ENCODE measurements at places on chromosomes 5 and 9.

DNA sequence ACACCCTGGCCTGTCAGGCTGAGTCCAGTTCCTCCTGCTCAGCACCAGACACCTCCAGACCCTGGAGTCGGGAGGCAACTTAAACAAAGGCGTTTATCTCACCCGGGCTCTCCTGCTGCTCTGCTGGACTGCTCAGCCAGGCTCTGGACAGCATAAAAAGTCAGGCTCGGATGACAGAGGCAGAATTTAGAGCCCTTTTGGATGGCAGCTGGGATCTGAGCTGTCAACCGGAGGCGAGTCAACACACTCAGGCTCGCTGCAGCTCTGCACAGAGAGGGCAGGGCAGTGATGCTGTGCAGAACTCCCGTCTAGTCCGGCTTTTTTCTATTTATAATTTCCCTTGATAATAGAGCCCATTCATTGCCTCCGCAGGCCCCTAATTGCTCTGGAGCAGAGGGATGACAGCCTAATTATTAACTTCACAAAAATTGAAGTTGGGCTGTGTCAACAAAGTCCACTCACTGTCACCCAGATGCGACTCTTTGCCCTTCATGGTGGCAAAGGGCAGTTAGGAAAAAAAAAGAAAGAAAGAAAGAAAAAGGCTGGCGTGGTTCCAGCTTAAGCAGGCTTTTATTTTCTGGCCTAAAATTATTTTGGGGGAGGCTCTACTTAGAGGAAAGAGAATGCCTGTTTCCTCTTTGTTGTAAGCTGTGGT, 37.6 kb downstream of the STC2 start:
- no peak for DNase-seq

DNA sequence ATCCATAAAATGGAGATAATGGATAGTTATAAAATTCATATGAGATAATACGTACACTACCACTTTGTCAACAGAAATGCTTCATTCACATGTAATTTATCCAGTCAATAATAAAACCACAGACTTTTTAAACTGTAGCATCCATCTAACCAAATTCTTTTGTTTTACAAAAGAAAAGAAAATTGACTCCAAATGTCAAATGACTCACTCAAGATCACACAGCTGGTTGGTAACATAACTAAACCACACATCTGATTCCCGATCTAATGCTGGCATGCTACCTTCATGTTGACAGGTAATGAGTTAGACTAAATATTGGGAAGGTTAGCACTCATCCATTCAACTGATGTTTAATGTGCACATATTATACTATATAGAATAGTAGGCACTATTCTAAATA, 4.9 kb downstream of the FRMD3 start:
- DNase-seq: no peak

GRCh38 chr5:1039210-1039548, 30.6 kb downstream of the NKD2 start:
- no peak for DNase-seq

GRCh38 chr9:77133011-77133410, 44.3 kb upstream of the VPS13A start:
- peak; percentile 14 for DNase-seq

GRCh38 chr5:170270293-170271069, 27.1 kb downstream of the LCP2 start:
- DNase-seq: no peak

DNA sequence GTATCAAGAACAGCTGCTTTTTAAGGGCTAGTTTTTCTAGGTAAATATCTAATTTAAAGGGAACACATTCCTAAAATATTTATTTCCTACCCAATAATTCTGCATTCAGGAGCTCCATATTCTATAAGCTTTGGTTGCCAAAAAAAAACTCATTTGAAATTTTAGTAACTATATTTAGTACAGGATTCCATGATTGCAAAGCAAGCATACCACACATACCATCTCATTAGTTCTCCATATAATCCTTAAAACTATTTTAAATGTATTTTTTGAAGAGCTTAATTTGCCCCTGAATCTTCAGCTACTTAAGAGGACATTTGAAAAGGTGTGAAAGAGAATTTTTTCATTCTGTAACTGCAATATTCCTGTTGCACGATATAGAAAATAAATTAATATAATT, 877.0 kb downstream of the NR2F1-AS1 start:
- peak; percentile 50 for DNase-seq

- no peak for DNase-seq
Measured at GRCh38 chr5:119913425-119913824, 284.1 kb downstream of the FAM170A start.

- DNase-seq: no peak
Measured at GRCh38 chr5:79091064-79091463, 20.5 kb upstream of the BHMT start.

GRCh38 chr5:116575326-116576052, 866 bp upstream of the SEMA6A start:
- peak; percentile 6 for DNase-seq

DNA sequence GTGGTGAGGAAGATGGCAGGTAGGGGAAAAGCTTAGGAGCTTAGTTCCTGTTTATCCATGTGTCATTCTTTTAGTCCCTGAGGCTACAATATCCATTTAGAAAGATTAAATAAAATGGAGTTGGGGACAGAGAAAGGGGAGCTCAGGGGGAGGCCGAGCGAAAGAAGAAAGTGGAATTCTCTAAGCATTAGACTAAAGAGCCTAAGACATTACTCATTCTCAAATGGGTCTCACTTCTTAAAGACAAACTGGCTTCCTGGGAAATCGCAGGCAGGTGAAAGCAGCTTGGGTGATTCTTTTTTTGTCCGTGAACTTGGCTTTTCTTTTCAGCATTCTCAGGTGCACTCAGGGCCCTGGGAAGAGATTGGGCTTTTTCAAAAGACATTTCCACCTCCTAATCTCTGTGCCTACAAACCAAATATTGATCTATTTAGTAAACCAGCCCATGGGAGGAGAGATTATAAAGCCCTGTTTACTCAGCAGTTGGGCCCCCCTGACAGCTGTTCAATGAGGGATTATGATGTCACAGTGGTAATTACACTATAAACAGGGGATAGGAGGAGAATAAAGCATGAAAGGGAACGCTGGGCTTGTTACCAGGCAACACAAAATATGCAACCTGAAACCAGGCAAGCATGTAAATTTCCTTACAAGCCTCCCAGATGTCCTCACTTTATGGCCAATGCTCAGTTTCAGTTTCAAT, 584.0 kb downstream of the ACTL7B start:
- peak; percentile 83 for DNase-seq

- peak; percentile 97 for DNase-seq
Measured at GRCh38 chr9:69976152-69976551, 67.5 kb upstream of the MAMDC2 start.

DNA sequence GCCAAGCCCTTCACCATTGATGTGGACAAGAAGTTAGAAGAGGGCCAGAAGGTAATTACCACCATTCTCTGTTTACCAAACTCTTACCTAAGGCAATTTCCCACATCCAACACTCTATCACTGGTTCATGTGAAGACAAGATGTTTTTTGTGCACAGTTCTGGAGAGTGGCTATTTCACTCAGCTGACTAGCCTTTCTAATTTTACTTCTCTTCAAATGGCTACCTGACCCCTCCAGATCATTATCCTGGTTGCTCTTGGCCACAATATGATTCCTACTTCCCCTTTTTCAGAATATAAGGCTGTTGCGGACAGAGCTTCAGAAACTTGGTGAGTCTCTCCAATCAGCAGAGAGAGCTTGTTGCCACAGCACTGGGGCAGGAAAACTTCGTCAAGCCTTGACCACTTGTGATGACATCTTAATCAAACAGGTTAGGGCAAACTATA, 7.1 kb downstream of the KIF20A start:
- DNase-seq: no peak

- peak; percentile 92 for DNase-seq
Measured at GRCh38 chr5:169970911-169971765, 9.2 kb downstream of the INSYN2B start.
